ENCODE measurements at places on chromosomes 3 and 15.

DNA sequence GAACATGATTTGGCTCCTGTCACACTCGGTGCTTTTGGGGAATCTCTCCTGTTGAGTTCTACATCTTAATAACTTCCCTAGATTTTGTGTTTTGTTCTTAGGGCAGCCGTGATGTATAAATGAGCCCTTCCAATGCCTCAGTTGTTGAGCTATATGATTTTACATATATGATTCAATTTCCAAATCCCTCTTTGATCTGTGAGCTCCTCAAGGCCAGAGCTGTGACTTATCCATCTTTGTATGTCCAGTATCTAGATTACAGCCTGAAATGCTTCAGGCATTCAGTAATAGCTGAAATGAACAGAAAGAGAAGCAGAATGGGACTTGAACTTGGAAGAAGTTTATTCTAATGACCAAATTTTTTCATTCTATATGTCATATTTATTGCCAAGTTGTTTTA, 26.6 kb downstream of the CGGBP1 start:
- no peak for DNase-seq

- DNase-seq = no peak
These were observed 157.5 kb downstream of the GABRB3 start for GRCh38 chr15:26615188-26615926.

GRCh38 chr3:166488977-166489672, 651.9 kb upstream of the BCHE start:
- no peak for DNase-seq

GRCh38 chr3:13844286-13844685, 35.6 kb downstream of the WNT7A start:
- no peak for DNase-seq

DNA sequence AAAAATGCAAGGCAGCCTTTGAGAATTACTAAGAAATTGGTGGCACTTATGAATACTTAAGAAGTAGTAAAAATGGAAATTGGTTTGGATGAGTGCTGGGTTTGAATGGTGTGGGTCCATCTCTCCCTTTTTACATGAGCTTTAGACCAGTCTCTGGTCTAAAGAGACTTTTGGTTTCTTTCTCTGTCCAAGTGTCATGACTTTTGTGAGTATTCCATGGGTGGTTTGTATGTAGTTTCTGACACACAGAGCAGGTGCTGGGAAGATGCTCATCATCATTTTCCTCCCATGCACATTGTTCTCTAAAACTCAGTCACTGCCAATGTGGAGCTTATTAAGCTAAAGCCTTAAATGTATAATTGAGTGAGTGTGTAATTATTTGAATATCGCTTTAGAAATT, 63.5 kb downstream of the KAT2B start:
- no peak for DNase-seq

GRCh38 chr3:186096290-186096689, 12.6 kb downstream of the ETV5 start:
- DNase-seq = no peak

DNA sequence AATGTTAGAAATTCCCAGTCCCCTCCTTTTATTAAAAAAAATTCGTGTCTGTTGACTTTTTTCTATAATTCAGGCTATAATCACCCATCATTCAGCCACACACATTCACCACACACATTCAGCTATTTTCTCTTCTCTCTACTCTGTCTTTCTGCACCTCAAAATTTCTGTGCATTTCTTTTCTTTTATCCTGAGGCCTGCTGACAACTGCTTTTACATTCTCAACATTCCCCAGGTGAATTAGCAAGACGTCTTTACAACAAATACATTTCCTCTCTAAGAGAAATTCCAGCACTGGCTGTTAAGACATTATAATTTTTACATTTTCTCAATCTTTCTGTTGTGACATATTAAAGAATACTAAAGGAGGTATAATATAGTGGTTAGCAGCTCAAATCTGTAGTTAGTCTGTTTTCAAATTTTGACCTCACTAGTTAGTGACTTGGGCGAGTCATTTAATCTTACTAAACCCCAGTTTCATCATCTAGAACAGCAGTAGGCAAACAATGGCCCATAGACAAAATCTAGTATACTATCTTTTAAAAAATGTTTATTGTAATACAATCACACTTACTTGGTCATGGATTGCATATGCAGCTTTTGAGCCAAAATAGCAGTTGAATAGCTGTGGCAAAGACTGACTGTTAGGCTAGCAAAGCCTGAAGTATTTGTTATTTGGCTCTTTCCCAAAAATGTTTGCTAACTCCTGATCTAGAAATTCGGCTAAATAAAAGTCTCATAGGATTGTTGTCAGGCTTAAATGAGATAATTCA, 350.7 kb downstream of the NSUN3 start:
- no peak for DNase-seq

DNA sequence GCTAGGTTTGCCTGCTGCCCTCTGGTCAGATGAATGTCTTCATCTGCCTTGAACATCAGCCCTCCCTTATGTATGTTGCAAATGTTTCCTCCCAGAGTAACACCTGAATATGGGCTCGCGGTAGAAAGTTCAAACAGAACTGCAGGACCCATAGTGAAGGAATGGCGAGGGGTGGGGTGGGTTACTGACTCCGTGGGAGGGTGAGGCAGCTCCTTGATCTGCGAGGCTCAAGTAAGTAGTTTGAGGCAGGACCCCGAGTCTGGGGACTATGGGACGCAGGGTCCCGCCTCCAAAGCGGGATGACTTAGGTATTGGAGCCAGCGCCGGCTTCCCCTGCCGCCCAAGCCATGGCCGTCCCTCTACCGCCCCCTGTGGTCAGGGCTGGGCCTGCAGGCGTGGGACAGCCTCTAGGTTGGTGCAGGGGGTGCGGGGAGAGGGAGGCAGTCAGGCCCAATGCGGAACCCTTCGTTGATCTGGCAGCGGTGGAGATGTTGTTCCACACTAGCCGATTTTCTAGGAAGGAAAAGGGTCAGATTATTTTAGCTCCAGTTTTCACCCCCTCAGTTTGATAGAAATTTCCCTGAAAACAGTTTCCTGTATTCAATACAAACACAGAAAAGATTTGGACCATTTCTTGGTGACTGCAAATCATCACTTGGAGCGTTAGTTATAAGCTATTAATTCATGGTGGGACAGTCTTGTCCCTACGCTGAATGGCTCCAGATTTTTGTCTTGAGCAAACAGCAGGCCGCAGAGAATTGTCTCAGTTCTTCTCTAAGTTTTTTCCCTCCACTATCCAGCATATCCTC, 72.3 kb downstream of the CORO2B start:
- DNase-seq = peak; percentile 97

- no peak for DNase-seq
These were observed 45.4 kb upstream of the THBS1 start for GRCh38 chr15:39535466-39535865.

DNA sequence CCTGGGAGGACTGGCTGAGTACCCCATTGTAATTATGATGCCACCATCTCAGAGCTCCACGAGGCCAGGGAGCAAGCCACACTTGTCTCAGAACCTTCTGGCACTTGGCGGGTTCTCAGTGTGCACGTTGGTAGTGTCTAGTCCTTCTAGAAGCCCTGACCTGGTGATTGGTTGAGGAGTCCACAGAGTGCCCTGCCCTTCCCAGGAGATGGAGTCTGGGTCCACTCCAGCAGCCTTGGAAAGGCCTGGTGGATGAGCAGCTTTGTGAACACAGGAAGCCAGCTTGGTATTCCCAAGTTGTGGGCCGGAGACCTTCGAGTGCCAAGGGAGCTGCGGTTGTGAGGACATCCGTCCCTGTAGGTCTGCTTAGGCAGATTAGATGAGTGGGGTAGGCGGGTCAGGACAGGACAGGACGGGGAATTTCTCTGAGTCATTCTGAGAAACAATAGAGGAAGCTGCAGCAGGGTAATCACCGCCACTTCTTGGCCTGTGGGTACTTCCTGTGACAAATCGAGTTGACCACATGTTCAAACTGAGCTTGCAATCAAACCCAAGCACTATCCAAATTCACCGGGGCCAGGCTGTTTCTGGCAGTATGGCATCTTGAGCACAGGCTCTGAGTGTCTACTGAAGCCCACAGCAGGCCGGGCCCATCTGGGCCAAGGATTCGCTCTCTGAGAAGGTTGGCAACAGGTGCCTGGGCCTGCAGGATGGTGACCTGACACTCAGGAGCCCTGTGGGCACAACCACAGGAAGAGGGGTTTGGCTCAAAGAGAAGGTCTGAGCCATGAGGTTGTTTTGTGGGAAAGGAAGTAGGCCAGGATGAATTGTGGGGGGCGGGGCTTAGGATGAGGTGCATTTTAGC, 71.5 kb upstream of the PLXNA1 start:
- no peak for DNase-seq

GRCh38 chr15:34122771-34123183, 20.9 kb downstream of the PGBD4 start:
- no peak for DNase-seq

GRCh38 chr15:59158701-59159034, 48.0 kb upstream of the LDHAL6B start:
- no peak for DNase-seq

DNA sequence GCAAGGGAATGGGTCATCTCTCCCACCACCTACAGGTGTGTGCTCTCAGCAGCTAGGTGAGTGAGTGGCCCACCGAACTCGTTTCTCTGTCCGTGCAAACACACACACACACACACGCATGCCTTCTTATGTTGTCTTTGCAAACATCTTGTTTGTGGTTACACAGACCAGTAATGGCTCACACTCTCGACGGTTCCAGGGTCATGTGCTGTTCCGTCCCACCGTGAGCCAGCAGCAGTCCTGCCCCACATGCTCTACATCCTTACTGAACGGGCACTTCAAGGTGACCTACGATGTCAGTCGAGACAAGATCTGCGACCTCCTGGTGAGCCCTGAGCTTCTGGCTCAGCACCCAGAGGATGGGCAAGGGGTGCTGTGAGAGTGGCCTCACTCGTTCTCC, 4.3 kb downstream of the ITIH1 start:
- DNase-seq = peak; percentile 4

DNA sequence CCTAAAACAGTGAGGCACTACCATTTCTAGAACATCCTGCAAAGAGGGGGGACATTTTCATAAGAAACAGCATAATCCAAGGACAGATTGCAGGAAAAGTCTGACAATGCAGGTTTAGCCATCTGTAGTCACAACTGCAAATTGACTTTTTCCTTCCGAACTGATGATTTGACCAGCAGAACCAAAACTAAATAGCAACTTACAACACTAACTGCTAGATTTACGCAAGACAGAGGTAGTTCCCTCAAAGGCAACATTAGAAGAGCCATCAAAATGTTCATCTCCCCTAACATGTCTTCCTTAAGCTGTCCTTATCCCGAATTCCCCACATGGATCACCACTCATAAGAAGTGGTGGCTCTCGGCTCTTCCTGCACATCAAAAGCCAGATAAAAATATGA, 129.6 kb downstream of the GADL1 start:
- no peak for DNase-seq

DNA sequence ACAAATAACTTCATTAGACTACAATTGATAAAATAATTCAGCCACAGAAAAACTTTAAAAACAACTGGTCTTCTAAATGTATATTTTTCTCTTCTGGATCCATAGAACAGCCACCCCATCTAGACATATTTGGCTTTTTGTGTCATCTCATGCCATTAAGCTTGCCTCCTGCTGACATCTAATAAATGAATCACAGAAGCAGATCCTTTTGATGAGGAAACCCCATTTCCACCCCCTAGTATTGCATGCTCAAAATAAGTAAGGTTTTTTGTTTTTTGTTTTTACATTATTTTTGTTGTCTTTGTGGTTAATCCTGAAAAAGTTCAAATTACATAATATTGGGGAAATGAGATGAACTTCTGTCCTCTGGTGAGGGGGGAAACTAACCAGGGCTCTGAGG, 94.8 kb downstream of the DUT start:
- DNase-seq = no peak

- DNase-seq = no peak
These were observed 390.3 kb downstream of the GABRB3 start for GRCh38 chr15:26382444-26383072.

DNA sequence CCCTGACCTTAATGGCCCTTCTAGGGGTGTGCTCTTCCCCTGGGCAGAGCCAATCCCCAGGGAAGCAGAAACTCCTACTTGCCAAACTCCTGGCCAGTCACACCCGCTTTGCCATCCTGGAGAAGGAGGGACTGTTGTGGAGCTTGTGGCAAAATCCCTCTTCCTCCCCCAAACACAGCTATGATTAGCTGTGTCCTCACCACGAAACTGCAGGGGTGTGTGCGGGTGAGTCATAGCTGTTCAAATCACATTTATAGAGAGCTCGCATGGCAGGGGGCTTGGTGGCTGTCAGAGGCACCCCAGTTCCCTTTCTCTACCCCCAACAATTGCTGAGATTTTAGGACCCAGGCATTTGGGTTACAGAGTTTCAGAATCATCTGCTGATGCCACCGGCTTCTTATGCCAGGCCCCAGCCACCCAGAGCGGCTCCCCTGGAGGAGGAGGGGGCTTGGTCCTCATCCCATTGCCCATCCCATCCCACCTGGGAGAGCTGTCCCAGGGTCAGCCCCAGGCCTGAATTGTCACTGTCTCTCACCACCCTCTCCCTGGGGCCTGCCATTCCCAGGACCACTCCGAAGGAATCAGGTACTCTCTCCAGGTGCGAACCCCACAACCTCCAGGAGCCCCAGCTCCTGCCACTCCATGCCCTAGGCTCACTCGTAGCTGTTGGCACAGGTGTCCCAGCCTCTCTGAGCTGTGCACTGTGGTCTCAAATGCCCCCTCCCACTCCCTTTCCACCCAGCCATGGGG, 28.8 kb upstream of the MAGEF1 start:
- DNase-seq = no peak

DNA sequence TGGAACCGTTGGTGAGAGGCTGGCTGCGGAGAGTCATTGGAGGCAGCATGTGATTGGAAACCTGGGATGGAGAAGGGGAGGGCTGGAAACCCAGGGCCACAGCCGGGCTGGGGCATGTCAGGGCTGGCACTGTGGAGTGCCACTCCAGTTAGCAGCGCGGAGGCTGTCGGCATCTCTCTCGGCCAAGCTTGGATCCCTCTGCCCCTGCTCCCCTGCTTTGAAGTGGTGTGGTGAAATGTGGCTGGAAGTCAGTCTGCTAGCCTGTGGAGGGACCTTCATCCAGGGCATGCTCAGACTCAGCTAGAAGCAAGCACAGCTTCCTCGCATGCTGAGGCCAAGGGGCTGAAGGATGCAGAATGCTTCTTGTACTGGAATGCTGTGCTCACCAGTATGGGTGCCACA, 13.5 kb downstream of the SLCO3A1 start:
- no peak for DNase-seq

- DNase-seq = no peak
These were observed 1.7 kb downstream of the LTK start for GRCh38 chr15:41511899-41512369.

DNA sequence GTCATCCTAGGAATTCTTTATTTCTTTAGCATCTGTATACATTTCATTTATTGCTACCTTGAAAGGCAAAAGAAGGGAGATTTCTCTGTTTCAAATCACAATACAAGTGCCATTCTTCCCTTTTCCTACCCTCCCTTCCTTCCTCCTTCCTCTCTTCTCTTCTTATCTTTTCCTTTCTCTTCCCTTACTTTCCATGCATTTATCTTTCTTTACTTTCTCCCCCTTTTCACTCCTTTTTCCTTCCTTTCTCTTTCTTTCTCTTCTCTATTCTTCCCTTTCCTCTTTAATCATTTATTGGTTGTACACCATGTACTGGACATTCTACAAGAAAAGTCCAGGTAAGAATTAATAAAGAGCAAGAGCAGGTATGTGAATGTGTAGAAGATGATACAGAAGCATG, 251.0 kb upstream of the PEX5L start:
- no peak for DNase-seq

GRCh38 chr3:119225121-119225520, 15.6 kb downstream of the B4GALT4 start:
- DNase-seq = no peak

All from glutamatergic neuron (in vitro differentiated cells).